Inflammatory macrophage treated with lipopolysaccharide for 1 hour (primary cell): ENCODE measurements at places on chromosomes 6 and 20.

DNA sequence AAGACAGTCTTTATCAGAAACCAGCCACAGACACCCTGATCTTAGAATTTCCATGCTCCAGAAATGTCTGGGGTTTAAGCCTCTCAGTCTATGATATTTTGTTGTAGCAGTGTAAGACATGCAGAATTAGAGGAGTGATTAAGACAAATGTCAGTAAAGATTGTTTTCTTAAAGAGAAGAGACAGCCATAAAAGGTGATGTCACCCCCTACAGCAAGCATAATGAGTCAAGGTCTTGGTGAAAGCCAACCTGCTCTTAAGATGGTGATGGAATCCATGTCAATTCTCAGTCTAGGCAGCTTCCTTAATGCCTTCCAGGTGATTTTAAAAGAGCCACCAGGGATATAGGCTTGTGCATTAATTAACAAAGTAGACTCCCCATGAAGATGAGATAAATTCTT lies 849.9 kb upstream of the EPHA7 start:
- no peak for DNase-seq

GRCh38 chr20:3071610-3072529 lies at the start of gene OXT:
Gene OXT (plus strand): TSS chr20:3071620. CDS start chr20:3071656, 36 bp downstream.
- DNase-seq, result peak; percentile 44

GRCh38 chr6:1247056-1247455 lies 64.8 kb upstream of the FOXQ1 start:
- DNase-seq, result no peak

DNA sequence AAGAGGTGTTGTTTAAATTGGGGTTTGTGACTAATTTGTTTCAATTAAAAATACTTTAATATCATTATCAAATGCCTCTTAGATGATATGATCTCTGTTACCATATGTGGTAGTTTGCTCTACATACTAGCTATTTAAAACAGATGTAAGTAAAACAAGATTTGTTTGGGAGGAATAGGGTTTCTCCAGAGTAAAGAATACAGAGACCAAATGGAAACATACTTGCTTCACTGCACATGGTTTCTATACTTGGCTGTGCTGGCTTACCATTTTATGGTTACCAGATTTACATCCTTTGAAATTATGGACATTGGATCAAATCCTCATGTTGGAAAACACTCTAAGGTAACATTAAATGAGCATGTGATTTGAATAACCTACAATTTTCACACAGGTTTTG lies 588.3 kb downstream of the CD109 start:
- no peak for DNase-seq

GRCh38 chr6:129390900-129391299 lies 319.1 kb downstream of the ARHGAP18 start:
- DNase-seq, result no peak

- DNase-seq, result no peak
Observed at GRCh38 chr20:55099251-55099650, 623.9 kb downstream of the DOK5 start.

DNA sequence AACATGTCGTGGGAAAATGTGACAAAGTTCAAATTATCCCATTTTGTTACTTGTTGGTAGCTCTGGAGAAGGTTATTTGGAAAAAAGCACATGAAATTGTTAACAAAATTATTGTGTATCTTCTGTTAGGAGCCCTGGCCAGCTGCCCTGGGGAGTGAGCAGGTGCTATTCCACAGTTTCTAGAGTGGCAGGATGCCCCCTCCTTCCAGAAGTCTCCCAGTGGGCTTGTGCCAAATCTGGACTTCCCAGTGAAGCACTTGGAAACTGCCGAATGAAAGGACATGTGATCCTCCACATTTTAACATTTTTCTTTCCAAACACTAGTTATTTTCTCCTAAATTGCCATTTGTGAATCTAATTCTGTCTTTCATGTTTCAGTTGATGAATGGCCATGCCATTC lies 66.9 kb upstream of the CLDN20 start:
- DNase-seq, result no peak

DNA sequence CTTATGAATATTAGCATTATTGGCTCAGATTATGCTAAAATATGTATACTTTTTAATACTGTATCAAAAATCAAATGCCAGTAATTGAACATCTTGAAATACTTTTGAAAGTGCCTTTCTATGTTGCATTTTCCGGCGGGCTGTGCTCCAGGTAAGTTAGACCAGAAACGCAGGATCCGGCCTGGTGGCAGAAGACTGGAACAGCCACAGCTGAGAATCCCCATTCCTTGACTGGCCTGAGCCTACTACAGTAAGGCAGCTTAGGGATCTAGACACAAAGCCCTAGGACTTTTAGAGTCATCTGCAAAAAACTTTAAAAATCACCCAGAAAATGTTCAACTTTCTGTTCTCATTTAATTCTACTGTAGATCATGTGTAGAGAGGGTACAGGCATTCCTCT lies 138.8 kb upstream of the C6orf118 start:
- no peak for DNase-seq

DNA sequence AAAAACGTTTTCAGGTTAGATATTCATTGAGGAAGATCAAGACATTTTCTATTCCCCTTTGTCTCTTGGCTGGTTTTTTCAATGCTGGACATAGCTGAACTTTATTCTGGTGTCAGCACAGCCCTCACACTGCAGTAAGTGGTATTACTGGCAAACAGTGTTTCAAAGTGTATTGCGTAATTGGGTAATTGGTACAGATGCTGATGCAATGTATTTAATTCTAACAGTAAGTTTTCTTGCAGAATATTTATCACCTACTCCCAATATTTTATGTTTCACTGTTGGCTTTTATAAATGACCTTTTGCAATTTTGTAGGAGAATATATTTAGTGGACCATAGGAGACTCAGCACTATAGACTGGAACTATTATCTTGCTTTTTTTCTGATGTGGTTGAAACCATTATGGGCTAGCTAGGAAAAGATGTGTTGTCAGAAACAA lies 287.6 kb upstream of the SOX4 start:
- DNase-seq, result peak; percentile 58

DNA sequence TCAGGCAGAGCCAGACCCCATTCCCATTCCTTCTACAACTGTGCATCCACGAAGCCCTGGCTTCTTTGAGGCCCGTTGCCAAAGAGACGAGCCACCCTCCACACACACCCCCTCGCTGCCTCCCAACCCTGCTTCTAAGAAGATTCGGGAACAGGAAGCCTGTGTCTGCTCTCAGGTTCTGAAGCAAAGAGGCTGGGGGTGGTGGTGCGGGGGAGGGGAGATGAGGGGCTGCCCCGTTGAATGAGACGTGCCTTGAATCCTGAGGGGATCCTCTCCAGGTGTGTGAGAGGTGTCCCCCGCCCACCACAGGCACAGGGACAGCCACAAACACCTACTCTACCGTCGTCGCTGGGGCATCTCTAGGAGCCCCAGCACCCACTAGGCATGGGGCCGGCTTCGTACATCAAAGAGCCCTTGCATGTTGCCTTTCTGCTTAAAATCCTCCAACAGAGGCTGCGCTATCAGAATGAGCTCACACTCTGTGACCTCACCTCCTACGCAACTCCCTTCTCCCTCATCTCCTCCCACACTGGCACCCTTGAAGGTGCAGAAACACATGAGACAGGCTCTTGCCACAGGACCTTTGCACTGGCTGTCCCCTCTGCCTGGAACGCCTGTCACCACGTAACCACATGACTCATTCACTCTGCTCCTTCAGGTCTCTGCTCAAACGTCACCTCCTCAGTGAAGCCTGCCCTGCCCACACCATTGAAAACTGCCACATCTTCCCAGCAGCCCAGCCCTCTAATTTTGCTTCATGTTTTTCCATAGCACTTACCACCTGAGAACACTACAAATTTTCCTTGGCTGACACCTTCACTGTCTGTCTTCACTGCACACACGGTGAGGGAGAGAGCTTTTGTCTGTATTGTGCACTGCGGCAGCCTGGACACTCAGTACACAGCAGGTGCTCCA lies 58.5 kb downstream of the PREX1 start:
- DNase-seq, result peak; percentile 78

DNA sequence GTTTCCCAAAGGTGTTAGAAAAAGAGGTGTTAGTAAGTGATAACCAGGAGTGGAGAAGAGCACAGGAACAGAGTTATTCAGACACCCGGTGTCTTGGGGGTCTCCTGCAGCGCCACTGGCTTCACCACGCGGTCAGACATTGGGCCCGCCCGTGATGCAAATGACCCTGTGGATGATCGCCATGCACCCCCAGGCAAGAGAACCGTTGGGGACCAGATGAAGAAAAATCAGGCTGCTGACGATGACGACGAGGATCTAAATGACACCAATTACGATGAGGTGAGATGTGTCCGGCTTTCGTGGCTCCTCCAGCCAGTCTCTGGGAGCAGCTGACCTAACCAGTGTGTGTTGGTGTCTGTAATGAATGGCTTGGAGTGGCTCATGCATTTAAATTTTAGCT lies 2.0 kb downstream of the PRPF6 start:
- no peak for DNase-seq

DNA sequence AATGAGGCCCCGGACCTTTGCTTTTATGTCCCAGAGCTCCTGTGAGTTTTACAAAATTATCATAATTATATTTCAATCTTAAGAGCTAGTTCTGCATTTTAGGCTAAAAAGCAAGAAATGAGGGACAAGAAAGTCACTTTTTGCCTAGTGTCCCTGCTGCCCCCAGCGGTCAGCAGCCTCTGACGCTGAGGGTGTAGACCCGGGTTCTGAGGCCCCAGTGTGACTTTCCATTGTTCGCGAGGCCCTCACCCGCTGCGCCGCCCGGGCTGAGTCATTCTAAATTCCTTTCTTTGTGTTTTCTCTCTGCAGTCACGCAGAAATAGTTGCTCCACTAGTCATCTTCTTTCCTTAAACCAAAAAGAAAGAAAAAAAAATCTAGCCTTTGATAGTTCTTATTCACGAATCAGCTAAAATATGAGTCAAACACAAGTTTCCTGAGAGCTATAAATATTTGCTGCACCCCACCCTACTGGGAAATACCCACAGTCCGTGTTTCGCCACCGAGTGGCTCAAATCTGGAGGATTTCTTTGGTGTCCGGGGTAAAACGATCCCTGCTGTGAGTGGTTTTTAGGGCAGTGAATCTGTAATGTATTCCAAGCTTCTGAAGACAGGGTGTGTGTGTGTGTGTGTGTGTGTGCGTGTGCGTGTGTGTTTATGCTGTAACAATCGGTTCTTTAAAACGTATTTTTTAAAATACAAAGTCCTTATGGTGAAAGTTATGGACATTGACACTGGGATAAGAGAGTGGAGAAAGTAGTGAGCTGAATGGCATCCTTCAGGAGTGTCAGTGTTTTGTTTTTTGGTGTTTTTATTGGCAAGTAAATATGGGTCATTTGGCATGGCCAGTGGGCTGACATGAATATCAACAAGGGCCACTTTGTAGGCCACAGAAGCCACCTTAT lies 59.7 kb upstream of the EEF1A1 start:
- peak; percentile 96 for DNase-seq

- DNase-seq, result no peak
Observed at GRCh38 chr20:22285555-22285954, 298.8 kb downstream of the FOXA2 start.

DNA sequence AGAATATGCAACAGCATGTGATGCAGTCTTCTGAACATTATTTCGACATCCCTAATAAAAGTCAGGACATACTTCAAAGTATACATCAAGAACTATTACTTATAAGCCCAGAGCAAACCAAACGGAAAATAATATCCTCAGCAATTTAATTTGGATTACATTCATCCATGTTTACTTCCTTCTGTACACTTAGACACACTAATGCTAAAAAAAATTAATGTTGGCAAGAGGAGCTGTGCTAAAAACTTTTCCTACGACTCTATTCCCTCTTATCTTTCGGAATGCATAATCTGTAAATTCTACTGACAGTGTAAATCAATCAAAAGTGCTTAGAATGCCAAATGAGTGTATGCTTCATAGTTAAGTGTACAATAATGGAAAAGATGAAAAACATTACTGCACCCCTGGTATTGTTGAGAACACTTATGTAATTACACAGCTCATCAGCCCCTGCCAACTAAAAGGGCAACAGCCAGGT lies 301.2 kb upstream of the HSF2 start:
- no peak for DNase-seq

- peak; percentile 17 for DNase-seq
Observed at GRCh38 chr6:29749668-29750067, 26.4 kb downstream of the HLA-F start.

GRCh38 chr20:2918096-2919049 lies 45.1 kb downstream of the PTPRA start:
- DNase-seq, result no peak

GRCh38 chr6:26342106-26343004 lies 22.6 kb upstream of the BTN3A2 start:
- DNase-seq, result no peak

DNA sequence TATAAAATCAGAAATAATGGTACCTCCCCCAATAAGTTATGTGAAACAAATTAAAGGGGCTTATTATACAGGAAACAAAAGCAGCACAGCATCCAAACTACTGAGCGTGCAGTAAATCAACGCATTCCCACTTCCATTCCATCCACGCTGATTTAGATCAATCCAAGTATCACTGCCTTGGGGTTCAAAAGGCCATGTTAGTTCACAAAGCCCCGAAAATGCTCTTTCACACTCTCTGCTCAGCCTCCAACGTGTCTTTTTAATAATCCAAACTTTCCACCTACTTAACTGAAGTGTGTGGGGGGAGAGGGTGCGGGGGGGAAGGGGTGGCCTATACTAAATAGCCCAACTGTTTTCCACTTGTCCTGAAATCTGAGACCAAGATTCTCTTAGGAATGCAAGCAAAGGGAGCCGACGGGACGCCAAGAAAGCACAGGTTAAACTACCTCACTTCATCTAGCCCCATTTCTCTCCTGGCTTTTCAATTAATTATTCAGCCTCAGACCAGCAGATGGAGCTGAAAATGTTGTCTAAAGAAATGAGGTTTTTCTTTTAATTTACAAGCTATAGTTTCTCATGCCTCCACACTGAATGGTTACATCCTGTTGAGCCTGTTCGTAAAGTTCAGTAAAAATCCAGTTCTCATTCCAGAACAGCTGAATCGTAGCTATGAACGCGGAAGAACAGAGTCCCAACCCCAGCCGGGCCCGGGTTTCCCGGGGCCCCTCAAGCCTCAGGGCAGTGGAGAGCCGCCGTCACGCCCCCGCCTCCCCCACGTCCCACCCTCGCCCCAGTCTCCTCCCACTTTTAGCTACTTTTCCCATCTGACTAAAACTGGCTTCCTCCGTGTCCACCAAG lies 1.0 kb upstream of the NXT1 start:
- no peak for DNase-seq

DNA sequence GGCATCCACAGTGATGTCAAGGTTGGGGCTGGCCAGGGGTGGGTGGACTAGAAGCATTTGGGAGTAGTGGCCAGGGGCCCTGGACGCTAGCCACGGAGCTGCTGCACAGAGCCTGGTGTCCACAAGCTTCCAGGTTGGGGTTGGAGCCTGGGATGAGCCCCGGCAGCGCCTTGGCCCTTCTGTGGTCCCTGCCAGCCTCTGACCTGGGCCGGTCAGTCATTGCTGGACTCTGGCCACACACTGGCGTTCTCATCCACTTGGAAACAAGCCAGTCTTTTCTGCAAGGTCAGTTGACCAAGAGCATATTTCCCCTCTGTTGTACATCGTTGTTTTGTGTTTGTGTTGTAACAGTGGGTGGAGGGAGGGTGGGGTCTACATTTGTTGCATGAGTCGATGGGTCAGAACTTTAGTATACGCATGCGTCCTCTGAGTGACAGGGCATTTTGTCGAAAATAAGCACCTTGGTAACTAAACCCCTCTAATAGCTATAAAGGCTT lies 8.4 kb downstream of the PSMA7 start:
- DNase-seq, result peak; percentile 36

- DNase-seq, result no peak
Observed at GRCh38 chr6:77072694-77073409, 390.4 kb downstream of the HTR1B start.

- DNase-seq, result no peak
Observed at GRCh38 chr6:160750276-160750689, 48.2 kb downstream of the PLG start.

- DNase-seq, result no peak
Observed at GRCh38 chr6:119171864-119172588, 93.6 kb upstream of the FAM184A start.
